SK-N-SH (cell line): ENCODE measurements at places on chromosomes 5 and 9. TPM values are rescaled to one million over a fixed set of nuclear protein-coding genes. Genes with fewer than 3 reads are reported as not detected.

Gene LHX6
- polyA plus RNA-seq = 0.02 TPM in 1 of 2 replicates, not detected in the other

- H3K27ac ChIP-seq = no peak overlapping the region
- peak; percentile 11 for DNase-seq
- H3K36me3 ChIP-seq = no peaks in the 10 kb centered on the region
- H3K4me3 ChIP-seq = no peak overlapping the region
- no peaks in the 10 kb centered on the region for H3K4me1 ChIP-seq
Measured at GRCh38 chr9:12965303-12965702, 190.5 kb downstream of the LURAP1L start.

- peaks cover 4% of the 10 kb centered on the region; the same call in 1 of the 2 replicates for H3K4me1 ChIP-seq
- no peak overlapping the region for H3K4me3 ChIP-seq
- H3K27me3 ChIP-seq = no peaks in the 10 kb centered on the region
- no peak for DNase-seq
- peaks cover 49% of the 10 kb centered on the region; the same call in 1 of the 2 replicates for H3K36me3 ChIP-seq
Measured at GRCh38 chr5:157533011-157533481, 42.5 kb downstream of the ADAM19 start.

- H3K36me3 ChIP-seq = no peaks in the 10 kb centered on the region
- no peaks in the 10 kb centered on the region for H3K4me1 ChIP-seq
- no peak overlapping the region for H3K27ac ChIP-seq
- H3K27me3 ChIP-seq = no peaks in the 10 kb centered on the region; the same call in 1 of the 2 replicates
- no peak for DNase-seq
Measured at GRCh38 chr5:133520062-133520461, 92.3 kb downstream of the FSTL4 start.

- H3K4me1 ChIP-seq = no peaks in the 10 kb centered on the region; the same call in 1 of the 2 replicates
- H3K36me3 ChIP-seq = no peaks in the 10 kb centered on the region
Measured at GRCh38 chr9:14226855-14227532, 86.9 kb downstream of the NFIB start.
